ENCODE measurements at places on chromosomes 12 and 14. TPM values are rescaled to one million over a fixed set of nuclear protein-coding genes. Genes with fewer than 3 reads are reported as not detected.

Gene GPR162
- 11.8 TPM for total RNA-seq

Gene CLEC4E
- not detected for total RNA-seq

Gene PARPBP
- total RNA-seq: 9.4 TPM

Gene CLEC4D
- not detected for total RNA-seq

Gene KRT78
- not detected for total RNA-seq

Gene GPR84
- total RNA-seq: not detected

Gene NELL2
- 0.26 TPM for total RNA-seq

DNA sequence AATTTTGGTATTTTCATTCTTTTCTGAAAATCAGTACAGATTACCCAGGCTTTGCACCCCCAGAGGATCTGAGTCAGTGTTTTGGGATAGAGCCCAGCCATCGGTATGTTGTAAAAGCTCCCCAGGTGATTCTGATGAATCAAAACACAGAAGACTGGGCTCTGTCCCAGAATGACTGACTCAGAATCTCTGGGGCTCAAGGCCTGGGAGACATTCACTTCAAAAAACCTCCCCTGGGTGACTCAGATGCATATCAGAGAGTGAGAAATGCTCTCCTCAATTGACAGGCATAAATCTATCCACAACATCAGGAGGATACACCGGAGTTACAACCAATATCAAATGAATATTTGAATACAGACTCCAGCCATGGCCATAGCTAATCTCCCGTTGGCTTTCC, 32.6 kb downstream of the SLC35F4 start:
- peak; percentile 78 for DNase-seq
- H3K27ac ChIP-seq: no peak overlapping the region
- H3K4me3 ChIP-seq: no peak overlapping the region
- no peaks in the 10 kb centered on the region for H3K27me3 ChIP-seq

GRCh38 chr12:1873531-1874510, 44.6 kb downstream of the CACNA2D4 start:
- no peak overlapping the region for H3K27ac ChIP-seq
- H3K36me3 ChIP-seq: no peaks in the 10 kb centered on the region
- H3K4me1 ChIP-seq: no peaks in the 10 kb centered on the region
- no peak overlapping the region for H3K4me3 ChIP-seq
- no peak for DNase-seq
- peaks cover 27% of the 10 kb centered on the region for H3K27me3 ChIP-seq

DNA sequence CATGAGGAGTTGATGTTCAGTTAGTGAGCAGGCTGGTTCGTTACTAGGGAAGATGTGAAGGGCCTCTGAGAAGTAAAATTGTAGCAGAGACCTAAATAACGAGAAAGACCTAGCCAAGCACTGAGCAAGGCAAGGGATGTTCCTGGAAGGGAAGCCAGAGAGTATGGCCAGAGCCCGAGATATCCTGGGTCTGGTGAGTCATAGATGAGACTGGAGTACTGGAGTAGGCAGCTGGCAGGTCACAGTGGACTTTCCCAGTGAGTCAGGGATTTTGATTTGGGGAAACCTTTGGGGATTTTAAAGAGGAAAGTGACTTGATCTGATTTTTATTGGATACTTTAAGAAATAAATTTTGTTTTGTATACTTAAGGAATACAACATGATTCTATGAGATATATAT, 369.0 kb downstream of the DIO2 start:
- H3K4me1 ChIP-seq: peaks cover 3% of the 10 kb centered on the region
- H3K27me3 ChIP-seq: no peaks in the 10 kb centered on the region

GRCh38 chr14:20627346-20628027, 14.0 kb downstream of the OR6S1 start:
- peaks cover 6% of the 10 kb centered on the region for H3K4me1 ChIP-seq
- H3K4me3 ChIP-seq: no peak overlapping the region
- H3K27ac ChIP-seq: no peak overlapping the region
- no peaks in the 10 kb centered on the region for H3K36me3 ChIP-seq

DNA sequence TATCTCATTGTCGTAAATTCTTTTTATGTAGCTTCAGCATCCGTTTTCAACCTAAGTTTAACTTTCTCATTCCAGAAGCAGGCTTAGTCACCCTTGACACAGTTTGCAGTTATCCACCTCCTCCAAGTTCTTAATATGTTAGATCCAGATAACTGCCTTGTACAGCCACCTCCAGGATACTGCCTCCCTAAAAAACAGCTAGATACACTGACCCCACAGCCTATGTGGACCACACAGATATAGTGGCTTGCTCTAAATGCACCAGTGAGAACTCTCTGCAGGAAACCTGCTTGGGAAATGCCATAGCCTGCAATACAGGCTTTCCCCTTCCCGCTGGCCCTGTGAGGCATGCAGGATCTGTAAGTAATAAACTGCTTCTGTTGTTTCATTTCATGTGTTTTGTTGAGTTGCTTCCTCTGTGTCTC, 11.1 kb upstream of the RTL1 start:
- H3K27ac ChIP-seq: no peak overlapping the region
- H3K4me3 ChIP-seq: no peak overlapping the region
- no peaks in the 10 kb centered on the region for H3K27me3 ChIP-seq
- no peaks in the 10 kb centered on the region for H3K4me1 ChIP-seq
- peaks cover 2% of the 10 kb centered on the region for H3K36me3 ChIP-seq

Data from fibroblast of lung (primary cell).